NCI-H187 treated with DMSO at 0.1 percent for 48 hours (cell line): ENCODE measurements at places on chromosomes 7 and 10.

DNA sequence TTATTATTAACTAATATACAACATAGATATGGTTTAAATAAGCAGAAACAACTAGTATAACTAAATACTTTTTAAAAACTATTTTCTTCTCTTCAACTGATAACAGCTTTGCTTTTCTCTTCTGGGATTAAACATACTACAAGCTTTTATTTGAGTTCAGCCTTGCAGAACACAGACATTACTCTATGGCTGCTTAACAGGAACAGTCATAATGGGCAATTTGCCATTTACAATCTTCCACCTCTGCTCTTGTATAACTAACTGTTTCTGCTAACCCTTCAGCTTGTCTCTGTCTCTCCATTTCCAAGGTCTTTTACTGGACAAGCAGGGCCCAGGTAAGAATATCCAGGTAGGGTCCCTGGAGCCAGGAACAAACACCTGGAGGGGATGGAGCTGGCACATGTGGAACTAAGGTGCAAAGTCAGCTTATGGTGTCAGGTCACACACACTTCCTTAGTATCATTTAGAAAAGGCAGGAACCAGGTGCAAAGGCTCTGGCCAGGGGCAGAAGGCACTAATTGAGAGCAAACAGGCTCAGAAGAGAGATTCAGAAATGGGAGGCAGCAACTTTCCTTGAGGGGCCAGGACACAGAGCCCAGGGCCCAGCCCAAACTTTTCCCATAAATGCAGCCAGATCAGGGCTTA lies 93.1 kb downstream of the STRA8 start:
- DNase-seq = no peak

GRCh38 chr7:3042861-3043489 lies 692 bp downstream of the CARD11 start:
- DNase-seq = no peak

DNA sequence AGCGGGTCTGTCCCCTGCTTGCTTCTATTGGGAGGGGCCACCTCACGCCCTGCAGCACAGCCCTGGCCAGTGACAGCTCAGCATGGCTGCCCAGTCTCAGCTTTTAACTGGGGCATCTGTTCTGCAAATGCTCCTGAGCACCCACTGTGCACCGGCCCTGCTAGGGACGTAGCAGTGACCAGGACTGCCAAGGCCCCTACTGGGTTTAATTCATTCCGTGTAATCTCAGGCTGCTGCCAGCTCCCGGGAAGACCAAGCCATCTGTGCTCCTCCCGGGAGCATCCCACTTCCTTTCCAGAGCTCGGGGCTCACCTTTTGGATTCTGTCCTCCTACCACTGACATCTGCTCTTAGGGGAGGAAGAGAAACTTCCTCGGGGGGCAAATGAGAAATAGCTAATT lies 85.2 kb downstream of the ADARB2 start:
- no peak for DNase-seq

- DNase-seq = no peak
These were observed 222.5 kb downstream of the AHR start for GRCh38 chr7:17520941-17521340.

DNA sequence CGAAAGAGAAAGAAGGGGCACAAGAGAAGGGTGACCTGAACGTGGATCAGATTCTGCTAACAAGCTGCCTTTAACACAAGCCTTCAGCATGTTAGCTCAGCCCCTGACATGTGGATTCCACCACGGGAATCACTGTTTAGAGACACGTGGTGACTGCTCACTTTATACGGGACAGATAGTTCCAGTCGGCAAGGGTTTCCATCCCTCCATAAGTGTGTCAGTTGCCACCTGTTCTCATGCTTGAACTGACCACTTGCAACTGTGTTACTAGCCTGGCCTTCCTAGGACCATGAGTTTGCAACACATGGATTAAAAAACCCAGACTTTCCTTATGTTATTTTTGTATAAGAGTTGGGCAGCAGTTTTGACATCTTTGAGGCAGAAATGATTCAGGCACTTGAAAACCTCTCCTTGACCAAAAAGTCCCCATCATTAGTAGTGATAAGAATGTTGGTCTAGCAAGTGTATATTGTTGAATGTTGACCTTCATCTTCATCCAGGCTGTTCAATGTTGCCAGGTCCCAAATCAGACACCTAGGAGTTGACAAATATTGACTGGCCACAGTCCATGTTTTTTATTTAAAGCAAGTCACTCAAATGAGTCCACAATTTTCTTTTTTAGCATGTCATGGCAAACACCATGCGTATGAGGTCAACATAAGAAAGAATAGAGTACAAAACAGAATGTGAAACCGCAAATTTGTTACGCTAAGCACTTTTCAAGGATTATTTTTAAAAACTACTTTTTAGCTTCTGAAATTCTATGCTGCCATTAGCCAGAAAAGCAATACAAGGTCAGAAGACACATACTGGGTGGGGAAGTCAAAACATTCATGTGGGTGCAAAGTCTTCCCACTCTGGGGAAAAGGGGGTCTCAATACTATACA lies 101.6 kb downstream of the ABLIM1 start:
- no peak for DNase-seq

- DNase-seq = no peak
These were observed 604 bp upstream of the CYP3A43 start for GRCh38 chr7:99827040-99827778.

DNA sequence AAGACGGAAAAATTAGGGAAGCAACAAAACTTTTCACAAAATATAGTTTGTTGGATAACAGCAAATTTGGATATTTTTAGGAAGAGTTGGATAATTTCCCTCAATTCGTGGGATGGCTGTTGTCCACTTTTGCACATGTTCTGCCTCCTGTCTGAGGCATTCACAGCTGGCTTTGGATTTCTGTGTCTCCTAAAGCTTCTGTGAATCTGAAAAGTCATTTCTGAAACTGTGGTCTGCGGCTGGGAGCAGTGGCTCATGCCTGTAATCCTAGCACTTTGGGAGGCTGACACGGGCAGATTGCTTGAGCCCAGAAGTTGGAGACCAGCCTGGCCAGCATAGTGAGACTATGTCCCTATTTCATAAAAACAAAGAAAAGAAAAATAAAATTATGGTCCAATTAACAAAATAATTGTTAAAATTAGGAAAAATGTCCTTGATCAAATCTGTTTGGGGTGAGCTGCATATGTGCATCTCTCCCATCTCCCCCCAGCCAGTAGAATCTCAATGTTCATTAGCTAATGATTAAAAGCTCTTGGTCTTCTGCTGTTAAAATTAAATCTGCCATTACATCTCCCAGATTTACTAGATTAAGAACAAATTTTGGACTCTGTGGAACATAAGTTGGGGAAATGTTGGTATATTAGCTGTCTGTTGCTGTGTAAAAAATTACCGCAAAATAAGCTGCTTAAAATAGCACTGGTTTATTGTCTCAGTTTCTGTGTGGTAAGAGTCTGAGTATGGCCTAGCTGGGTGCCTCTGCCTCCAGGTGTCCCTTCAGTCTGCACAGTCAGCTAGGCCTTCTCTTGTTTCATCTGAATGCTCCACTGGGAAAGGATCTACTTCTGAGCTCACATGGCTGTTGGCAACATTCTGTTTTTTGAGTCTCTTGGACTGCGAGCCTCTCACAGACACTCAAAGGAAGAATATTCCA lies 332.0 kb upstream of the FZD1 start:
- DNase-seq = peak; percentile 86

GRCh38 chr7:44063894-44064651 lies 1.3 kb downstream of the PGAM2 start:
- no peak for DNase-seq

DNA sequence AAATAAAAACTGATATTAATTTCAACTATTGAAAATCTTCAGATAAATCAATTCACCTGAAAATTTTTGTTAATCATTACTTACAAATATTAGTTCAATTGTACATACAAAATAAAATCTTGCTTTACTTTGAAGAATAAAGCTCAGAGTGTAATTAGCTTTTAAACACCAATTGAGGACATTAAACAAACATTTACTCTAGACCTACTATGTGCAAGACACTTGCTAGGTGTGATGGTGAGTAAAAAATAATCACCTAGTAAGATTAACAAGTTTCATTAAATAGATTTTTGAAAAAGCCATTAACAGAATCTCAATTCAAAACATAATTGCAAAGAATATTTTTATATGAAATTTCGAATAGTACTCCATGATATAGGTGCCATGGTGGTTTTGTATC lies 3.9 kb upstream of the MLLT10 start:
- DNase-seq = no peak

DNA sequence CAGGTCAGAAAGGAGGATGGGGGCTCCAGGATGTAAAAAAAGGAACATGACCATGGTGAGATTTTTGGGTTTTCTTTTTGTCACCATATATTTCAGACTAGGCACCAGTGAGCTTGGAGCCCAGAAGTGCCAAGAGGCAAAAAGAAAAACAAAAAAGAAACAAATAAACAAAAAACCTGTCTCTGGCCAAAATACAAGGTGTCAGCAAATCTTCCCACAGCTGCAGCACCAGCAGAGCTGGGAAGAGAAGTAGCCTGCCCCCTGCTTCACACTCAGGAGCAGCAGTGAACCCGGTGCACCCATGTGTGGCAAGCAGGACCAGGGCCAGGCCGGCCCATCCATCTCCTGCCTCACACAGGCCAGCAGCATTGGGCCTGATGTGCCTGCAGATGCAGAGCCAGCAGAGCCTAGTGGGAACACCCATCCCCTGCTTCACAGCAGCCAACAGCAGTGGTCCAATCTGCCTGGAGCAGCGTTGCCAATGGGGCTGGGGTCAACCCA lies 34.7 kb upstream of the C10orf71 start:
- no peak for DNase-seq

DNA sequence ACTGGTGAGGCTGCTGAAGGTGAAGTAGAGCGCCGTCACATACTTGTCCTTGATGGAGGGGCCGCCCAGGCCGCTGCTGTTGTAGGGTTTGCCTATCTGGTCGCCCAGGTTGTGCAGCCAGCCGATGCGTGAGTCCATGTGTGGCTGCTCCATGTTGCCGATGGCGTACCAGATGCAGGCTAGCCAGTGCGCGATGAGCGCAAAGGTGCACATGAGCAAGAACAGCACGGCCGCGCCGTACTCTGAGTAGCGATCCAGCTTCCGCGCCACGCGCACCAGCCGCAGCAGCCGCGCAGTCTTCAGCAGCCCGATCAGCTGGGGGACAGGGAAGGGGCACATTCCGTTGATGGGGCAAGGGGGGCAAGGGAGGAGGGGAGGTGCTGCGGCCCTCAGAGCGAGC lies 26.6 kb downstream of the KCNH2 start:
- no peak for DNase-seq

- DNase-seq = no peak
These were observed 226.2 kb downstream of the PTPRN2 start for GRCh38 chr7:158361326-158361946.

DNA sequence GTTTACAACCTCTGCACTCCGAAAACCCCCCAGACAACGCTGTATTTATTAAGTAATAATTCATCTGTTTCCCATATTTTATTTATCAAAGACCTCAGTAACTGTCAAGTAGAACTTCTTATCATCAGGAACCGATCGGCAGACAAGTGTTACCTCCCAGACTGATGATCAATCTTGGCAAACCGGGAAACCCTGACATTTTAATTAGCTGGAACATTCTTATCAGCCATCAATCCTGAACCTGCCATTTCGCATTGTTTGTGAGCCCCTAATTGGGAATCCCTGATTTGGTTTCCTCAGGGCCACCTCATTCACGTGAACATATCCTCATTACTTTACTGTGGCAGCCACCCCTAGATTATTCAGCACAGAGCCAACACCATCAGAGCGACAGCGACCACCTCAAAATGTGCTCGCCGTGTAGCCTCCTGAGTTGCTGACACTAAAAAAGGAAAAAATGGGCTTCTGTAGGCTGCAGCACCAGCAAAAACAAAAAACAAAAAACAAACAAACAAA lies 93.6 kb upstream of the SDK1 start:
- no peak for DNase-seq

DNA sequence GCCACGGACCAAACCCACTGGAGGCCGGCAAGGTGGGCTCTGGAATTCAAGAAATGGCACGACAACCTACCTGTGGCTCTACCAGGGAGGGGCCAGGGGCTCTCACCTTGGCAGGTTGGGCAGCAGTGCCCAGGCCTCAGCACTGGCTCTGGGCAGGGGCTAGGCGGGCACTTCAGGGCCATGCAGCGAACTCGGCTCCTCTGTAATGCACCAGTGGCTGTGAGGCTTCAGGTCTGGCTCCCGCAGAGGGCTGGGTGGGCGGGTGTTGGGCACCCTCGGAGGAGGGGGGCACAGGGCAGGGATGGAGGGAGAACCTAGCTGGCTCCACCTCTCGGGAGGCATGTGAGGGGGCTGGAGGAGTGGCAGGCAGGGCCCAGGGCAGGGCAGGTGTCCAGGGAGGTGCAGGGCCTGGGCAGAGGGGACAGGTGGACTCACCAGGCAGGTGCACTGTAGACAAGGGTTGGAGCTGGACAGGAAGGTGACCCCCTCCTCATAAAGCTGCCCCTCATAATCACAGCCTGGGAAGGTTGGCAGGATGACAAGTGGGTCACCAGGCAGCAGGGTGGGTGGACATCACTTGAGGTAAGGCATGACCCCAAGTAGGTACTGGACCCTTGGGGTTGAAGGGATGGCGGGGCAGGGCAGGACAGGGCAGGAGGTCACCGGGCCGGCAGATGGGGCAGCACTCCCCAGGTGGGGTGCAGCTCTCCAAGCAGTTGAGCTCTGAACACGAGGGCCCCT lies 6.7 kb downstream of the KCP start:
- DNase-seq = no peak

- DNase-seq = no peak
These were observed 134.2 kb downstream of the CHN2 start for GRCh38 chr7:29328811-29329210.

DNA sequence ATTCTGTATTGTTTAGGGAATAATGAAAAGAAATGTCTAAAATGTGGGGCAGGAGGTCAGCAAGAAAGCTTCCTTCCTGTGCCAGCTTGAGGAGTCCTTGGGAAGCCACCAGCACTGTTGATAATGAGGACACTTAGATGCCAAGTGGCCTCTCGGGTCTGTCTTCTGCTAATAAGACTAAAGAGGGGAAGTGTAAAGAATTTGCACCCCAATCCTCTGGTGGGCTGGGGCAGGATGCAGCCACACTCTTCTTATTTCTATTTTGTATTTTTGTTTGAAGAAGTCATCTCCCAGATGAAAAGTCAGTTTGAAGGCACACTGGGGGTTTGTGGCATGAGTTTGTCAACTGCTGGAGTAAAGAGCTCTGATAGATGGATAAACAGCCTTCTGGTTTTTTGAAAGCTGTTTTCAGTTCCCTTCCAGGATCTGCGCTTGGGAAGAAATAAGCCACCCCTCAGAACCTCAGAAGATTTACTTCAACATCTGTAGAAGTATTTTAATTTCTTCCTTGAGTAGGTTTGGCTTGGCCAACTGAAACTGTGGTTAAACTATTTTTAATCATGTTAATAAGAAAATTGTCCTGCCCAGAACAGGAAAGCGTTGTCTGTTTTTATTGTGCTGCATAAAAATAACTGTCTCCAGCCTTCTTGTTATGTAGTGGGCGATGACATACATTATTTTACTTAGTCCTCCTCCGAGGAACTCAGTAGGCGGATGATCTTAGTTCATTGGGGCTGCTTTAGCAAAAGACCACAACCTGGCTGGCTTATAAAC lies 128.8 kb upstream of the GPR26 start:
- no peak for DNase-seq

GRCh38 chr10:3355536-3355935 lies 183.0 kb upstream of the PITRM1 start:
- DNase-seq = no peak
